ENCODE measurements at places on chromosomes 5 and 9. TPM values are rescaled to one million over a fixed set of nuclear protein-coding genes. Genes with fewer than 3 reads are reported as not detected.

The TRIM36 gene
- total RNA-seq: 1.8 TPM

The PRDM9 gene
- total RNA-seq: not detected

The PCA3 gene
- not detected for total RNA-seq

DNA sequence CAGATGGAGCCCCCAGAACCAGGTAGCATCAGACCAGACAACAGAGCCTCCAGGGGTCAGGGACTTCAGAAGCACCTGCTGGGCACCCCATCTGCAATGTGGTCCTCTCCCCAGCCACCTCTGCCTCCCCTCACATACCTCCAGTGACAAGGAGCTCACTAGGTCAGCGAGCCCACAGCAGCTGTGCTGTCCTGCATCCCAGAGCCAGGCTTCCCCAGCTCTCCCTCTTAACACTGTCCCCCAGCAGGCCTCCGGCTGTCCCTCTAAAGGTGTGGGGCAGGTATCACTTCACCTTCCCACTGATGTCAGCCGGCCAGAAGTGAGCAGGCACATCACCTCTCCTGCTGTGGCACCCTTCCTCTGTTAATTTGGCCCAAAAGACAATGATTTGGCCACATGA lies 83.6 kb downstream of the LMX1B start:
- H3K4me1 ChIP-seq: no peaks in the 10 kb centered on the region
- H3K27ac ChIP-seq: no peak overlapping the region
- H3K27me3 ChIP-seq: no peaks in the 10 kb centered on the region
- no peak overlapping the region for H3K4me3 ChIP-seq

GRCh38 chr9:76704593-76705204 lies 59.5 kb upstream of the PCA3 start:
- no peaks in the 10 kb centered on the region for H3K27me3 ChIP-seq
- no peaks in the 10 kb centered on the region for H3K4me1 ChIP-seq
- peaks cover 4% of the 10 kb centered on the region for H3K36me3 ChIP-seq
- no peak overlapping the region for H3K4me3 ChIP-seq
- peak; percentile 85 for DNase-seq

DNA sequence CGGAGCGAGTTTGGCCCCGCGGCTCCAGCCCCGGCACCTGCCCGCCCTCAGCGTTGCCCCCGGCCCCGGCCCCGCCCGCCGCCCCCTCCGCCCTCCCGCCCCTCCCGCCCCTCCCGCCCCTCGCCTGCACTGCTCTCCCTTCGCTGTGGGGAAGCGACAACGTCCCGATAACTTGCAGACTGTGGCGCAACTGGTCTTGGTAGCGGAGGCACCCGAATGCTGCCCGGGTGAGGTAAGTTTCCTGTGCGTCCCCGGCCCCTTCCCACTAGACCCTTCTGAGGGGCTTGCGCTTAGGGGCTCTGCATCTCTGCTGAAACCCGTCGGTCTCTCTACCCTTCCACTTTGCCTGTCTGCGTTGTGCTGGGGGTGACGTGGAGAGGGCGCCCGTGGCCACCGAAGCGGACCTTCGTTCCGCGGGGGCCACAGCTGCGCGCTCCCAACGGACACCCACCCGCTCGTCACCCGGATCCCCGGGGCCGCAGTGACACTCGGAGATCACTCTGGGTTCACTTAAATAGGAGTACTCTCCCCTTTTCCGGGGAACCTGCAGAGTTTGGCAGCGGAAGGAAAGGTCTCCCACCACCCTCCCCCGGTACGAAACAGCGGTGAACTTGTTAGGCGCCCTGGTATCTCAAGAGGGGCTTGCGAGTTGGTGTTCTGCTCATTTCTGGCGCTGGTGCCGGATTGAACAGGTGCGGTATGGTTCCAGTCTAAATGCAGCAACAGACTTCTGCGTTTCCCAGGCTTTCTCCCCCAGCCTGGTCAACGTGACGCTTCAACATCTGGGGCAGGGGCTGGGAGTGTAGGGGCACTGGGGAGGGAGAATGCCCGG lies 707 bp downstream of the PIP5K1B start:
- no peaks in the 10 kb centered on the region for H3K4me1 ChIP-seq
- H3K27ac ChIP-seq: peak overlapping the region; percentile 64
- no peaks in the 10 kb centered on the region for H3K36me3 ChIP-seq
- peaks cover 6% of the 10 kb centered on the region for H3K27me3 ChIP-seq
- peak overlapping the region; percentile 78 for H3K4me3 ChIP-seq

DNA sequence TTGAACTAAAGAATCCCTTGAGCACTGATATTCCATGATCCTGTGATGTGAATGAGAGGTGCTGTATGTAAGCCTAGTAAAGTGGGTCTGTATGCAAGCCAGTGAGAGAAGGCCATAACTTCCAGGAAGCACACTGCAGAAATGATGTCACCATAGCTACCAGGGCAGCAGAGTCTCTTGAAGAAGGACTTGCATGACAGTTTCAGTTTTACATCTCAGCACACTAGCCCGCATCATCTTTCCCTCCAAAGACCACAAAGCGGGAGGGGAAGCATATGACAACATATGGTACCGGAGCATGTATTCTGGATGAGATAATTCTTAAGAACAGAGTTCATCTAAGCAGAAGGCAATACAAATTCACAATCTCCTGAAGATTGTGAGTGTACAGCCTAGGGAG lies 37.6 kb upstream of the MAST4 start:
- no peaks in the 10 kb centered on the region for H3K27me3 ChIP-seq
- no peaks in the 10 kb centered on the region for H3K4me1 ChIP-seq
- H3K36me3 ChIP-seq: no peaks in the 10 kb centered on the region
- no peak for DNase-seq

- H3K27ac ChIP-seq: no peak overlapping the region
- DNase-seq: no peak
- no peak overlapping the region for H3K4me3 ChIP-seq
- H3K36me3 ChIP-seq: no peaks in the 10 kb centered on the region
- H3K4me1 ChIP-seq: no peaks in the 10 kb centered on the region
- no peaks in the 10 kb centered on the region for H3K27me3 ChIP-seq
These were observed 6.2 kb upstream of the TMEM141 start for GRCh38 chr9:136784997-136785361.

Data from kidney (tissue), 22 donors.